ENCODE measurements at places on chromosomes 3 and 15. TPM values are rescaled to one million over a fixed set of nuclear protein-coding genes. Genes with fewer than 3 reads are reported as not detected.

INKA1 gene
- 3.0 TPM for total RNA-seq

ANKUB1 gene
- not detected for total RNA-seq

FBXW12 gene
- not detected for total RNA-seq

TIGIT gene
- not detected for total RNA-seq

HIGD2B gene
- not detected for total RNA-seq

Measured in A549 treated with ZK216348 at 1 μM for 4 hours (cell line).